ENCODE measurements at places on chromosomes 6 and 20.

DNA sequence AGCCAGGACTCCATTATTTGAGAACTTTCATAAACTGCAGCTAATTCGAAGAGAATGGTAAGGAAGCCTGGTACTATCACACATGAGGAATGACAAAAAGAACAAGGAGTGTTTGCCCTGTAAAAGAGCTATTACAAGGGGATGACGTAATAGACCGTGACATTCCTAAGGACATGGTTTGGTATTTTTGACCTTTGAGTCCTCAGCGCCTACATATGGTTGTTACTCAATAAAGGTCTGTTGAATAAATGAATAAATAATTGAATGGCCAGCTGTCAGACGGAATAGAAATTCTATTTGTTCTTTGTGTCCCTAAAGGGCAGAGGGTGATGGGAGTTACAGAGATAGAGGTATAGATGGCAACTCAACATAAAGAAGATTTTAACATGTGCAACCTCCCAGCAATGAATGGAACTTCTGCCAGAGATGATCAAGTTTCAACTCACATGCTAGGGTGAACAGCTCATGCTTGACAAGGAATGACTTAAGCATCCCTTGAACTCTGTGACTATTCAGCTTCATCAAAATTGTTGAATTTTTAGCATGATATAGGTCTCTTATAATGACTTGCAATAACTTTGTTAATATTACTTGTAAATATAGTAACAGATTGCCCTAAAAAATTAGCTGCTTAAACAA, 115.4 kb downstream of the TENT5A start:
- DNase-seq, result no peak

DNA sequence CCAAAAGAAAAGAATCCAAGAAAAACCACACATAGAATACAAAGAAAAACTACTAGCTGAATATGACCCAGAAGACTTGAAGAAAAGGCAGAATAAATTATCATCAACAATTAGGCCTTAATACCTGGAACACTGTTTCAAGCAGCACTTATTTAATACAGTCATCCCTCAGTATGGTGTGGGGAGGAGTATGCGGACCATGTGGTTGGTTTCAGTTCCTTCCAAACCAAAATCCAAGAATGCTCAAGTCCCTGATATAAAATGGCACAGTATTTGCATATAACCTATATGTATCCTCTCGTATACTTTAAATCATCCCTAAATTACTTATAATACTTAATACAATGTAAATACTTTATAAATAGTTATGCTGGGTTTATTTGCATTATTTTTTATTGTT, 16.1 kb downstream of the CDK19 start:
- no peak for DNase-seq

DNA sequence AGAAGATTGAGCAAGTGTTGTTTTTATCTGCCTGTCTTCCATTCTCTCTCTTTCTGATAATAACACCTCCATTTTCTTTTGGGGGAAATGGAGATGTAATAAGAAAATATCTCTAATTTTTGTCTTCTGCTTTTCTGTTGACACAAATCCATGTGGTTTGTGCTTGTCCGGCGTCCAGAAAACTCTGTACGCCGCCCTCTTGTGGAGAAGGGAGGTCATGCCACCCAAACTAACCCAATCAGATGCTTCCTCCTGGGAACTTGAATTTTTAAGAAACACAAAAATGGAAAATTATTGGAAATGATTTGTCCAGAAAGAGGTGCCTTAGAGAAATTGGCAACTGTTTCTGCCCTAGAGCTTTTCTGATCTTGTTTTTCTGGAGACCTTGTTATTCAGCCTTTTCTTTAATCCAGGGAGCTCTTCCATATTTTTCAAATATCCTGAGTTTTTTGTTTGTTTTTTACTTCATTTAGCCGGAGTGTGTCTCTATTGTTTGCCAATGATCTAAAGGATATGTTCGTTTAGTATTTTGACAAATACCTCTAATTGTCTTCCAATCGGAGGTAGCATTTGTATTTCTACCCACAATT, 17.8 kb upstream of the FNDC1 start:
- DNase-seq, result peak; percentile 72

GRCh38 chr6:170024940-170025339, 265.9 kb downstream of the DLL1 start:
- DNase-seq, result no peak

- DNase-seq, result no peak
These were observed 127.0 kb downstream of the PACRG start for GRCh38 chr6:162854734-162855191.

- DNase-seq, result no peak
These were observed 46.4 kb downstream of the ORC3 start for GRCh38 chr6:87636315-87636714.

DNA sequence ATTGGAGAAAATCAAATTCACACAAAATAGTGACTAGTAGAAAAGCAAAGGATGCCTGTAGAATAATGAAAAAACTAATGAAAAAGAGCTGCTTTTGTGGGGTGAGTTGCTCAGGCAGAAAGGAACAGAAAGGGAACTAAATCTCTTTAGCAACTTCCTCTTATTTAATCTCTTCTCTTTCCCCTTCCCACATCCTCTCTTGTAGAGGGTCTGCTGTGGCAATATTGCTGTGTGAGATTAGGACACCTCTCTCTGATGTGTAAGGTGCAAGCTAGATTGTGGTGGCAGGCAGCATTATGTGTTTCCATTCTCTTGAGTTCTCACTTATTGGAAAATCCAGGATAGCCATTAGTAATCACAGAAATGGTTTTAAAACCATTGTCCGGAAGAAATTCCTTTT, 49.7 kb downstream of the SYNE1 start:
- peak; percentile 80 for DNase-seq

DNA sequence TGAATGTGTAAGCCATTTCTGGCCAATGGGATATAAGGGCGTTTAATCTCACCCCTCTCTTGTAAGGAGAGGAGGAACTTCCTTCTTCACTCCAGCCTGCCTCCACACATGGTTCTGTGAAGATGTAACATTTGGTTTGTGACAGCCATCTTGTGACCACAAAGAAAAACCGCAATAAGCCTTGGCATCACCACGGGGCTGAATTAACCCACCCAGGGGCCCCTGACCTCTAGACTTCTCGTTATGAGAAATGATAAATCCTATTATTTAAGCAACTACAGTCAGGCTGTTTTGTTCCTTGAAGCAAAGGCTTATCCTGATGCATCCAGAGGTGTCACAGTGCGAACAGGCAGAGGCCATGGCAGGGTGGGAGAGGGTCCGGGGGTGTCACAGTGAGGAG, 139.7 kb downstream of the CDC5L start:
- peak; percentile 87 for DNase-seq

DNA sequence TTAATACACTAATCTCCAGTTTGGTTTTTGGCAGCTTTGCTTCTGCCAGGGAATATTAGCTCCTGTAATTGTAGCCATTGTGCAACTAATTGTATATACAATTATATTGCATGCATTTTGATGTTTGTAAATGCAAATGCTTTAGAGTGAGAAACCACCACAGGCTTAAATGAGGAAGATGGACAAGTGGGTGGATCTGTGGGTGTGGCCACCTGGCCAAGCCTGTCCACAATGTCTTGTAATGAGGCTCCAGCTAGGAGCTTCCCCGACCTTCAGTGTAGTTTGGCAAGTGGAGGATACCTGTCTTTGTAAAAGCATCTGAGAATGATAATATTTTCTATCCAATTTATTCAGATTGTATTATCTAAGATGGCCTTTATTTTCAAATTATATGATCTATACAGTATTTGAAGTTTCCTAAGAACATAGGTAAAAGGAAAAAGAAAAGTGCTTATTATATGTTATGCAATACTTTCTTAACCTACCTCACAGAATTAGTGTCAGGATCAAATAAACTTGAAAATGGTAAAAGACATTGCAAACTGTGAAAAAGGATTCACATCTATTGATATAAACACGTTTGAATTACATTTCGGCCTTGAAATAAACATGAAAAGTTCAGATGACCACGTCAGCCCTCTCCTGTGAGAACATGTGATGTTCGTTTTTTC, 49.3 kb upstream of the ARID1B start:
- DNase-seq, result peak; percentile 62

DNA sequence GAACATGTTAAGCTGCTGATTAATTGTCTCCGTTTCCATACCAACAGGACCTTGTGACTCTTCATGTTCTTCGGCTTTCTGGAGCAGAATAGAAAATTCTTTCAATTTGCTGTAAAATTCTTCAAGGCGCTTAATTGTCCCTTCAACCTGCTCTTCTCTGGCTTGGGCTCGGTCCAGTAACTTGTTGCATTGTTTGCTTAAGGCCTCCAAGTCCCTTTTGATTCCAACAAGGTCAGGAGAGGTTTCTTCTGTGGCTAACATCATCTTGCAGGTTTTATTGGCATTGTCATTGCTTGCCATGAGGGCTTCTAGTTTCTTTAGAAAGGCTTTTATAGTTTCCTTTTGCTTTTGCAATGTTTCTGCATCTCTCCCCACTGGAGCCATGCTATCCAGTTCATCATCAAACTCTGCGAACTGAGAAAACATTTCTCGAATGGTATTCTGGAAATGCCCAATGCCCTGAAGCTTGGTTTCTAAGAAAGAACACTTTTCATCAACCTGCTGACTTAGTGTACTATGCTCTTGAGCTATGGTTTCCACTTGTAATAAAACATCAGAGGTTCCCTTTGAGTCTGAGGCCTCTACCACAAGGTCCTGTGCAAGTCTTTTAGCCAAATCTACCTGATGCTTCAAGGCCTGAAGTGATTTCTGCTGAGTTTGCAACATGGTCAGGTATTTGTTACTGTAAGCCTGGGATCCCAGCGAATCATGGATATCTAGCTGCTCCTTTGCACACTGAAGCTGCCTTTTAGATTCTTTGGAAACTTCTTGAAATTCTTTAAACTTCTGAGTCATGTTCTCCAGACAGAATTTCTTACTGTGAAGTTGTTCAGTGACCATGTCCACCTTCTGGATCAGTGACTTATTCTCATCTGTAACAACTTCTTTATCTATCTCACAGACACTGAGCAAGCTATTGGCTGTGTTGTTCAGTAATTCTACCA, 90.2 kb downstream of the DST start:
- no peak for DNase-seq

DNA sequence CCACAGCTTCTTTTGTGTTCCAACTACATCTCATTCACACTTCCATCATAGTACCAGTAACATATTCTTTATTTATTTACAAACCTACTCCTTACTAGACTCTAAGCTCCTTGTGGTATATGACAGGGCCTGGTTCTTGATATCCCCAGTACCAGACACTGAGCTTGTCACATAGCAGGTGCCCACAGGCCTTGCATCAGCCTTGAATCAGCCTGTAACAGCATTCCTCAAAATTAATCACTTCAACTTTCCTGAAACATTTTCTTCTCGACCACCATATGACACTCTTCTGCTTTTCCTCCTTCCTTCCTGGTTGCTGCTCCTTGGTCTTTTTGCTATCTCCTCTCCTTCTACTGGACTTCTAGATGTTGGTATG, 24.7 kb upstream of the SRPK1 start:
- DNase-seq, result no peak

DNA sequence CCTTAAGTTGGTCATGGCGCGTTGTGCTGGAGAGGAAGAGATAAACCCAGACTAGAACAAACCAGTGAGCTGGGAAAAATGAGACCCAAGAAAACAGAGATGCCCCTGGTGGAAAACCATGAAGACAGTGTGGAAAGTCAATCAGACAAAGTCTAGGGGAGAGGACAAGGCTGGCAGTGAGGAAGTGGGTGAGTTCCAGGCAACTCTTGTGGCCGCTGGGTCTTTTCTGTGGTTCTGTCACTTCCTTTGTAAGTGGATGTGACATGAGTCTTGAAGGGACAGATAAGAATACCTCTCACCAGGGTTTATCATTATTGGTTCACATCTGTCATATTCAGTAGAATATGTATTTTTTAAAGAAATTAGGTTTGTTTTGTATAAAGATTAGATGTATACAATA, 738.4 kb downstream of the DHX35 start:
- peak; percentile 62 for DNase-seq

DNA sequence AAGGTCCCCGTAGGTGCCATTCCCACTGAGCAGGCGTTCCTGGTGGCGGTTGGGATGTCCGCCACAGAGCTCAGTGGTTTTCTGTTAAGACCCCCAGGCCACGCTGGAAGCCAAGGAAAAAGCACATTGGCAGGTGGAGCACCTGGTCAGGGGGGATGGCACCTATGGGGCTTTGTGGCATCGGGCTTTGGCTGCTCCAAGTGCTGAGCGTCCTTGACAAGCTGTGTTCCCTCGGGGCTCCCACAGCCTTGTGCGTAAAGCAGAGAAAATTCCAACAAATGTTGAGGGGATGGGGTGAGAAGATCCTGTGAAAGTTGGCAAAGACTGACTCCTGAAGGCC, 135.4 kb downstream of the JPH2 start:
- DNase-seq, result no peak

GRCh38 chr6:31622684-31623091, 2.2 kb downstream of the PRRC2A start:
- peak; percentile 65 for DNase-seq

DNA sequence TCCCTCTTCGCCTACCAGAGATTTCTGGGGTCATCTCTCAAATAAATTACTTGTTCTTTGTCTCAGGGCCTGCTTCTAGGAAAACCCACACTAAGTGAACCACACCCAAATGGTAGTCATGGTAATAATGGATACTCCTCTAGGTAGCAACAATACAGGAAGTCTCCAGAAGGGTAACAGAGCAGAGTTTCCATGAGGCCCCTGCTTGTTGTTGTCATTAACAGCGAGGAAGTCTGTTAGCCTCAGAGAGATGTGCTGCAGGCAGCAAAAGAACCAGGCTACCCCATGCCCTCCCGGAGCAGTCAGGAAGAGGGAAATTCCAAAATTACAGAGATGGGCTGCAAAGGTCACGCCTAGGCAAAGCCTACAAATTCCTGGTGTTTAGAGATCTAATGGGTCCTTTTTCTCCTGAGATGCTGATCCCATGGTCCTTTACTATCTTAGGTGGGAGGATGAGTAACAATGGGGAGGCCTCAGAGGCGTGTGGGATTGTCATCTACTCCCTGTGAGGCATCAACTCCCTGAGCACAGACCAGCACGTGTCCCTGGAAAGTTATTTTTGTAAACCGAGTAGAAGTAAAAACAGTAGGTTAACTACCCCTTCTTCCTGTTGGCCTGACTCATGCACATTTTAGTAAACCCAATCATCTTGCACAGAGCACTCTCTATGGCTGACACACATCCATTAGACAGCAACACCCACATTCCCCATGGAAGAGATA, 10.1 kb downstream of the ISM1 start:
- DNase-seq, result no peak

GRCh38 chr6:24648276-24648675, 2.3 kb upstream of the KIAA0319 start:
- no peak for DNase-seq

GRCh38 chr6:5315881-5316280, 54.6 kb downstream of the FARS2 start:
- DNase-seq, result no peak

GRCh38 chr6:113147544-113147943, 709.6 kb upstream of the MARCKS start:
- DNase-seq, result no peak

DNA sequence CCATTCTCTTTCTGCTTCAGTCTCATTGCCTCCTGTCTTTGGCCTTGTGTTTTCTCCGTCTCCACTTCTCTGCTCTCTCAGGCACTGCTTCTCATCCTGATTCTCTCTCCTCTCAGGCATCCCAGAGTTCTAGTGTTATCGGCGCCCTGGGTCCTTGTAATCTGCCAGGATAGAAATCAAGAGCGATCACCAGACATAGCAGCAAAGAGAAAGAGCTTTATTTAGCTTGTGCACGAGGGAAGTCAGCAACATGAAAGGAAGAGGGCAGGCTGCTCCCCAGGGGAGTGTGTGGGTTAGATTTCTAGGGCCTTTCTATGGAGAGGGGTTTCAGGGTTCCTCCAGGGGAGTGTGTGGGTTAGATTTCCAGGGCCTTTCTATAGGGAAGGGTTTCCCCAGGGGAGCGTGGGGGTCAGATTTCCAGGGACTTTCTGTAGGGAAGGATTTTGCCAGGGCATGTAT, 32.5 kb downstream of the SUN5 start:
- DNase-seq, result peak; percentile 84

Measured in NB4 (cell line).